ENCODE measurements at places on chromosomes 11 and 22.

- DNase-seq, result peak; percentile 69
Observed at GRCh38 chr22:40965936-40966725, 15.0 kb downstream of the RBX1 start.

DNA sequence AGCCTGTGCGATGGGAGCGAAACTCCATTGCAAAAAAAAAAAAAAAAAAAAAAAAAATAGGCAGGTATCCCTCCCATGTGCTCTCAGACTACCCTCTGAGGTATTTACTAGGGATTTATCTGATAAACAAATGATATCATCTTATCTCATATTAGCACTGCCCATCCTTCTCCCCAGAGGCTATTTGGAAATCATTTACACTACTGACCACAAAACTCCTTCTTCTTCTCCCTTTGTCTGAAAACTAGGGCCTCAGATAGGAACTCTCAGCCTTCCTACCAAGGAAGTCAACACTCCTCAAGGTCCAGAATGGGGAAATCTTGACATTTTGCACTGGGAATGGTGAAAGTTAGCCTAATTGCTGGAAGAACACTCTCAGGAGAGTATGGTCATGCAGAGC, 46.4 kb downstream of the LARGE2 start:
- no peak for DNase-seq

GRCh38 chr11:971731-972365, 46.2 kb downstream of the AP2A2 start:
- no peak for DNase-seq

DNA sequence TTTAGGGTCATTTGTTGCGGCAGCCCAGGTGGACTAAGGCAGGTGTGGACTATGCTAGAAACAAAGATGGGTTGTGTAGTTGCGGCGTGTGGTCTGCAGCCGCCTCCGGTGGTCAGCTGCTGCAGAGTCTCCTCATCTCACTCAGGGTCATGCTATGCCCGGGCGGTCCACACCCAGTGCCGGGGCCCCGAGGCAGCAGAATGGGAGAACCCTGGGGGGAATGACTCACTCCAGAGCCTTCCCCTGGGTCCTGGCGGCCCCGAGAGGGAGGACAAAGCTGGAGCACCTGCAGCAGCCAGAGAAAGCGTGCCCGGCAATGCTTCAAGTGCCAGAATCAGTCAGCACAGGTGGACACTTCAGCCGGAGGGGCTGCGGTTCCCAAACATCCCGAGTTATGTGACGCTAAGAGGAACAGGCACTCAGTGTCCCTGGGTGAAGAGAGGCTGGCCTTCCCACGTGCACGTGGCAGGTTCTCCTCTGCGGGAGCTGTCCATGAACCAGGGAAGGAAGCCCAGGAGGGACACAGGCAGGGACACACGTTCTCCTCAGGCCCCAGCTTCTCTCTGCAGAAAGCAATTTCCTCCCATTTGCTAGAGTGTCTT, 289.6 kb upstream of the B3GAT1 start:
- no peak for DNase-seq

DNA sequence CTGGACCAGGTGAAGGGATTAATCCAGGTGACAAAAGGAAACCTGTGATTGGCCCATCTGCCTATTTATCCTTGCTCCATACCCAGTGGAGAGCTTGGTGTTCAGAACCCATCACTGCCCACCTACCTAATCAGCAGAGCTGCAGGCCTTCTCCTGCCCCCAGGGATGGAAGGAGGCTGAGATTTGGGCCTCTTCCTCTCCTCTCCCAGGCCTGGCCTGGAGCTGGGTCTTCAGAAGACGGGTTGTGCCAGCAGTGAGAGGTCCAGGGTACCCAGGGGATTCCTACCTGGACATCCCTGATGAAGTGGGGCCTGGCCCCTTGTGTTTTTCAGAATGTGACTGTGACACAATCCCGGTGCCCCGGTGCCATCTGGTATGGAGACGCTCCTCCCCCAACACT, 80.3 kb upstream of the MYOD1 start:
- no peak for DNase-seq

- no peak for DNase-seq
Observed at GRCh38 chr22:47750086-47750485, 987.6 kb downstream of the TBC1D22A start.

DNA sequence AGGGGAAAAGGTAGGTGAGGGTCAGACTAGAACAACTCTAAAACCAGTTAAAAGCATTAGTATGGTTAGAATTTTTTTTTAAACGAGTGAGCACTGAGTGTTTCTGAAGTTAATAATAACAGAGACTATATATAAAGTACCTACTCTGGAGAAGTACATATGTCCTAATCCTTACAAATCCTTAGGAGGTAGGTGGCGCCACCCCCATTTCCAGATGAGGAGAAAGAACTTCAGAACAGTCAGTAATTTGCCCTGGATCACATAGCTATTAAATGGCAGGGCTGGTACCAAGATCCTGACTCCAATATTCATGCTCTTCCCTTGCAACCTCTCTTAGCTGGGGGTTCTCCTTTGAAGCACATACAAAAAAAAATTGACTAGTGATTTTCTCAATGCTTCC, 80.5 kb downstream of the CLPB start:
- no peak for DNase-seq

DNA sequence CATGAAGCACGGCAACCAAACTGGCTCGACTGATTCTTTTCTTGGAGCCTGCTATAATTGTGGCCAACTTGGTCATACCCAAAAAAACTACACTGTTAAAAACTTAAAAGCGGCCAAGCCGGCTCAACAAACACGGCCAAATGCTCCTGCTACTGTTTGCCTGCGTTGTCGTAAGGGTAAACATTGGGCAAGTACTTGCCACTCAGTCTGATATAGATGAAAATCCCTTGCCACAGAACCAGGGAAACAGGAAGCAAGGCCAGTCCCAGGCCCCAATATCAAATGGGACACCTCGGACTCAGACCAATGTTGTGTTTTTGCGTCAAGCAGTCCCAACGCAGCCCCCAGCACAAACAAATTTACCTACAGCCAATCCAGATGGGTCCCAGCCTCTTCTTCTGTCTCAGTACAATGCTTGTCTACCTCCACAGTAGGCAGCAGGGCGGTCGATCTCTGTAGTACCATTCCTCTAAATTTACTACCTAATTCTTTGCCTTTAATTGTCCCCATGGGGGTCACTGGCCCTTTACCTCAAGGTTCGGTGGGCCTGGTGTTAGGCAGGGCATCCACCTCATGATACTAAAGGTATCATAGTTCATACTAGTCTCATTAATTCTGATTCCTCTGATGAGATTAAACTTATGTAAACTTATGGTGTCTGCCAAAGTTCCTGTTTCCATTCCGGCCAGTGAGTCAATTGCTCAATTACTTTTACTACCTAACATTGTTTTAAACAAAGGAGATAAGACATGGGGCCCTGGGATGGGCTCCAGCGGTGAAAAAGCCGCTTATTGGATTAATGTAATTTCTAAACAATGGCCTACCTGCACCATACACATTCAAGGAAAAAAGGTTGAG, 3.7 kb upstream of the COMT start:
- DNase-seq, result peak; percentile 74

- DNase-seq, result peak; percentile 91
Observed at GRCh38 chr11:128645968-128646367, 47.9 kb upstream of the FLI1 start.

DNA sequence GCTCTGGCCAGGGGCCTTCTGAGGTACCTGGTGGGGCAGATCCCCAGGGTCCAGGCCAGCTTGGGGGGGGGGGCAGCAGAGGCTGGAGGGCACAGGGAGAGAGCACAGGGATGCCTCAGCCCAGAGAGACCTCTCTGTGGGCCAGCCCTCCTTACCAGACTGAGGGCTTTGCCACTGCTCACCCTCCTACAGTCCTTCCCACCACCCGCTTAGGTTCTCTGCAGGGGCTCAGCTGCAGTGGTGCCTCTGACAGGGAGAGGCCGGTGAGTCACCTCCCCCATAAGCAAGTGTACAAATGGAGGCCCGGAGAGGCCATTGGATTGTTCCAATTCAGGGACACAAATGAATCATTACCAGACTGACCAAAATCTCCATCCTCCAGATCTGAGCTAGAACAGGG, 68.1 kb upstream of the LMO1 start:
- no peak for DNase-seq
